ENCODE measurements at places on chromosomes 5 and 9.
A peak's percentile ranks its signal among the peaks of the same experiment; 100 is the strongest.

GRCh38 chr9:74770508-74771261, 117.0 kb downstream of the TRPM6 start:
- H3K27me3 ChIP-seq: peaks cover 28% of the 10 kb centered on the region
- peaks cover 10% of the 10 kb centered on the region for H3K4me1 ChIP-seq
- peak overlapping the region; percentile 56 for H3K27ac ChIP-seq
- H3K36me3 ChIP-seq: no peaks in the 10 kb centered on the region
- ATAC-seq: peak; percentile 58

DNA sequence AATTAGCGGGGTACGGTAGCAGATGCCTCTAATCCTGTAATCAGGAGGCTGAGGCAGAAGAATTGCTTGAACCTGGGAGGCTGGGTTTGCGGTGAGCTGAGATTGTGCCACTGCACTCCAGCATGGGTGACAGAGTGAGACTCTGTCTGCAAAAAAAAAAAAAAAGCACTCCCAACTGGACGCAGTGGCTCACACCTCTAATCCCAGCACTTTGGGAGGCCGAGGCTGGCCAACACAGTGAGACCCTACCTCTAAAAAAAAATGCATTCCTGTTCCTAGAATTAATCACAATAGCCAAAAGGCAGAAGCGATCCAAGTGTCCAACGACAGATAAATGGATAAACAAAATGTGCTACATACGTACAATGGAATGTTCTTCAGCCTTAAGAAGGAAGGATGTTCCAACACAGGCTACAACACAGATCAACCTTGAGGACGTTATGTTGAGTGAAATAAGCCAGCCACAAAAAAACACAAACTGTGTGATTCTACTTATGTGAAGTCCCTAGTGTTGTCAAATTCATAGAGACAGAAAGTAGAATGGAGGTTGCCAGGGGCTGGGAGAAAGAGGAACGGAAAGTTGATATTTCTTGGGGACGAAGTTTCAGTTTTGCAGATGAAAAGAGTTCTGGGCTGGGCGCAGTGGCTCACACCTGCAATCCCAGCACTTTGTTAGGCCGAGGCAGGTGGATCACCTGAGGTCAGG, 13.8 kb downstream of the FAM78A start:
- H3K27me3 ChIP-seq: no peaks in the 10 kb centered on the region
- H3K4me3 ChIP-seq: peak overlapping the region; percentile 94
- peaks cover 17% of the 10 kb centered on the region for H3K4me1 ChIP-seq
- H3K27ac ChIP-seq: peak overlapping the region; percentile 32
- H3K36me3 ChIP-seq: peaks cover 77% of the 10 kb centered on the region

DNA sequence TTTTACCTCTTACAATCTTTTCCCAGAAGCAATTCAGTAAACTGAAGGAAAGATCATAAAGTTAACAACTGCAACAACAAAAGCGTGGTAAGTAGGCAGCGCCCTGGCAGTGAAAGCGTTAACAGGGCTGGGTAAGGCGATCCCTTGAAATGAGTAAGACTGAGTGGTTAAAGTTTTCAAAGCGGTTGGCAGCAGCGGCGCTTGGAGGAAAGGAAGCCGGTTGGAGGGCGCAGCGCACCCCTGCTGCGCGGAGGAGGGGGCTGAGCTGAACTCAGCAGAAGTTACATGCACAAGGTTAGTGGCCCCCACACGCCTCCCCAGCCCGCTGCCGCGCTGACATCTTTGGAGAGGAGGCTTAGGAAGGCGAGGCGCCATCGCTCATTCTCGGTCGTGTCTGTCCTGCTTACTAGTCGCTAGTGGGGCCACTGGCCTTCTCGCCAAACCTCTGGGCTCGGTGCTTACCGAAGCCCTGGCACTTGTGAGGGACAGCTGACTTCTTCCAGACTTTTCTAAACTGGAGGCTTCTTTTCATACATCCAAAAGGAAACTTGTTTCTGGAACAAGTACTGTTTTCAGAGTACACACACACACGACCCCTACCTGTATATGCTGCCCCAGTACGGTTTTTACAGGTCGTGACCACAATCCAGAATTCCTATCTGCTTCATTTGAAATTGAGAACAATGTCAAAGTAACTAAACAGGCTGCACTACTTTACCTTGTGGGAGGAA, at the start of gene SH3RF2:
TSS of gene SH3RF2 (plus strand) at position 178 of the 731 bp plus-strand sequence. CDS start 1,351 bp downstream, outside the sequence.
- ATAC-seq: peak; percentile 55
- no peak within 1 kb of the TSS for H3K27ac ChIP-seq
- H3K27me3 ChIP-seq: peaks cover 39% of the 10 kb centered on the region
- H3K4me3 ChIP-seq: peak within 1 kb of the TSS; percentile 45
- no peaks in the 10 kb centered on the region for H3K36me3 ChIP-seq
- peaks cover 10% of the 10 kb centered on the region for H3K4me1 ChIP-seq

DNA sequence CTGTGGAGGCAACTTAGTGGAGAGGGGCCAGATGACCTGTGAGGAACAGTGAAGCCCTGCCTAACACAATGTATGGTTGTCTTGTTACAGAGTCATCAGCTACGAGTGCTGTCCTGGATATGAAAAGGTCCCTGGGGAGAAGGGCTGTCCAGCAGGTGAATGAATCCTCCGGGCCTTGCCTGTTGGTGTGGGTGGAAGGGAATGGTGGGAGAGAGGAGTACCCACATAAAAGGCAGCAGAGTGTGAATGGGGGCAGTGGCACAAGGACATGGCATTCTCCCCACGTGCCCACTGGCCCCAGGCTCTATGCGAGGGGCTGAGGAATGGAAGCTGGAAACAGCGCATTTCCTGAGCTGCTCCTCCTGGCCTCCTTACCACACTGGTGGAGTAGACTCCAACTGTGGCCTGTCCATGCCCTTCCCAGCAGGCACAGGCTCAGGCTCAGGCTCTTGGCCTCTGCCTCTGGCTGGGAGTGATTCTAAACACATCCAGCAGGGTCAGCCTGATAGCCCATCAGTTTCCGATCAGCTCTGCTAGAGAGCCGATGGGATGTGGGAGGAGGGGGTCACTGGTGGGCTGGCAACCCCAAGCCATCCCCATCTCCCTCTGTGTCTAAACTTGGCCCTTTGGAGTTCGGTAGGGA, 15.3 kb downstream of the TGFBI start:
- H3K36me3 ChIP-seq: no peaks in the 10 kb centered on the region
- no peak overlapping the region for H3K4me3 ChIP-seq
- H3K27ac ChIP-seq: no peak overlapping the region

Measured in activated T-helper 17 cell treated with anti-CD3 and anti-CD28 coated beads, Interleukin-2, amount 50 U/mL, for 72 hours (primary cell).